Fibroblast of lung (primary cell): ENCODE measurements at places on chromosomes 2 and 18.

- peaks cover 2% of the 10 kb centered on the region for H3K4me1 ChIP-seq
- H3K36me3 ChIP-seq: peaks cover 37% of the 10 kb centered on the region
- DNase-seq: peak; percentile 94
- H3K27me3 ChIP-seq: no peaks in the 10 kb centered on the region
- peak overlapping the region; percentile 10 for H3K4me3 ChIP-seq
Measured at GRCh38 chr2:190979906-190980629, 33.9 kb downstream of the STAT1 start.

DNA sequence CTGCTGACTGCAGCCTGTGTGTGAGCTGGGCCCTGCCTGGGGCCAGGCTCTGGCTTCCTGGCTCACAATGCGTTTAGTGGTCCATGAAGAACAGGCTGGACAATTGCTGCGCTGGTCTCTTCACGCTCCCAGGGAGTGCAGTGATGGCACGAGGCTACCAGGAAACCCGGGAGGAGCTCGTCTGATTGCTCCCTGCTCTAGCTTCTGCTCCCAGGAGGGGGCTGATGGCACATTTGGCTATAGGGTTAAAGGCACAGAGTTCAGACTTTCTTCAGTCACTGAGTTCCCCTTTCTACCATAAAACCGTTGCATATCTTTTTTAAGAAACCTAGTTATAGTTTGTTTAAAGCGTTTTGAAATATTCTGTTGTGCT, 60.1 kb downstream of the KCNF1 start:
- H3K36me3 ChIP-seq: no peaks in the 10 kb centered on the region
- DNase-seq: no peak
- H3K27ac ChIP-seq: no peak overlapping the region
- no peak overlapping the region for H3K4me3 ChIP-seq

DNA sequence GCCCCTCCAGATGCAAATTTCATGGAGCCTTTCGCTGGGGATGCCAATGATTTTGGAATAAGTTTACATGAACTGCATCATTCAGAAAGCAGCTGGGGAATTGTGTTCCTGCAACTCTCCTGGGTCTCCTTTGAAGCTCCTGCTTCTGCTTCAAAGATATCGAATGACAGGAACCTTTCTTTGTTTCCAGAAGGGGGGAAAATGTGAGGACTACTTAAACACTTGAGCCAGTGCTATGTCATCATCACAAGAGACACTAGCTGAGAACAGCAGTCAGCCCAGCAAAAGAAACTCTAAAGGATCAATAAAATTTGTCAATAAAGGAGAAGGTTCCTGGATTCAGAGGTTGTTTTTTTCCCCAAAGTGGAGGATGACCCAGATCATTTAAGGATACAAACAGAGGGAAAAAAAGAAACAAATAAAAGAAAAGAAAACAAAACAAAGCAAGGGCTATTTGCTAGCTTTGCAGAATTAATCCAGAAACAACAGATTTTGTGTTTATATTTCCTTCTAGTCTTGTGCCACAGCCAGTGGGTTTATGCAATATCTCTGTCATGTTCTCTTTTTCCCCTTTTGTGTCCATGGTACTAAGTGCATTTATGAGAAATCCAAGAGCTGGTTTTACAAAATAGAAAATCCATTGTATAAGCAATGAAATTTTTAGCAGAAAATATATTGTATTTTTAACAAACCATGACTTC, 463.7 kb downstream of the CDH2 start:
- H3K27ac ChIP-seq: no peak overlapping the region
- H3K4me1 ChIP-seq: no peaks in the 10 kb centered on the region
- no peaks in the 10 kb centered on the region for H3K27me3 ChIP-seq
- H3K4me3 ChIP-seq: no peak overlapping the region

- no peak overlapping the region for H3K27ac ChIP-seq
- H3K27me3 ChIP-seq: peaks cover 11% of the 10 kb centered on the region
- no peak for DNase-seq
- no peak overlapping the region for H3K4me3 ChIP-seq
Measured at GRCh38 chr2:172977270-172978062, 98.2 kb upstream of the MAP3K20 start.

DNA sequence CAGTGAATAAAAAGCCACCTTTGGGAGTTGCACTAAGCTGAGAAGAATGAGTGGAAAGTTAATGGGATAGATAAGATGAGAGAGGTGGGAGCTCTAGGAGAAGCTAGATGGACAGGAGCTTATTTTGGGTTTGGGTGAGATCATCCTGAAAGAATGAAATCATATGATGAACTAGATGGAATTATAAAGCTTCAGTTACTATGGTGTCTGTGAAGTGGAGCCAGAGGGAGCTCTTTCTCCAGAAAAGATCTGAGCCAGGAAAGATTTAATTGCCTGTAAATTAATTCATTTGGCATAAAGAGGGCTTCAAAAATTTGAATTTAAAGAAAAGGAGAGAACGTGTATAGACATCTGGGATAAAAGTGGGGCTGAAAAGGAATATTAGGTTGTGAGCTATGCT, 10.3 kb downstream of the DNAH6 start:
- peak; percentile 21 for DNase-seq
- no peak overlapping the region for H3K27ac ChIP-seq
- H3K36me3 ChIP-seq: no peaks in the 10 kb centered on the region
- H3K4me1 ChIP-seq: no peaks in the 10 kb centered on the region
